ENCODE measurements at places on chromosomes 13 and 19.

DNA sequence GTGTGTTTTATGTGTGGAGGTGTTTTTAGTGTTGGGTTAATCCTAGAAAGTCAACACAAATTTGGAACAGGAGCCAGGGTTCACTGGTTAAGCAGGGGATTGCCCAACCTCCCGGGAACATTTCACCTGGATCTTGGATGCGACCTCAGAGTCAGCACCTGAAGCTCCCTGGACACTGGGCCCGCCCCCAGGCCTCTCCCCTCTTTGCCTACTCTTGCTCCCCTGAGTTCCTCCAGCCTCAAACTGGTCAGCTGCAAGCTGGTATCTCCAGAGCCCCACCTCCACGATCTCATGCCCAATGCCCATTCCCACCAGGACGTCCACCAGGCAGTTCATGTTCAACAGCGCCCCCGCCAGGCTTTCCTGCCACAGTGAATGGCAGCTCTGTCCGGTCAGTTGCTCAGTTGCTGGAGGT lies 9.7 kb downstream of the HSD17B14 start:
- no peak for DNase-seq

DNA sequence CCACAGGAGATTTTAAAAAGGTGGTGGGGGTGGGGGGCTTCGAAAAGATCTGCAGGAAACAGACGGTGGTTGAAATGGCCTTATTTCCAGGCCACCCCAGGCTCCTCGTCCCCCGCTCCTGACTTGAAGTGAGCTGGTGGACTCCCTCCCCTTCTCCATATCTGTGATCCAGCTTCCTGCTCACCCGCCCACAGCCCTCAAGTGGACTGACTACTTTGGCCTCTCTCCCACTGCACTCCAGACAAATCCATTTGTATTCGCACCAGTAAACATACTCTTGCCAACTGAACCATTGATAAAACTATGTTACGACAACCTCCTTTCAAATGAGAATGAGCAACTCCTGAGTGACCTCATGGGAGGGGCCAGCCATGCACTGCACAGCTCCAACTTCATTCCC lies 259.5 kb downstream of the COL4A1 start:
- peak; percentile 27 for DNase-seq

GRCh38 chr13:27911521-27911920 lies 8.3 kb upstream of the PDX1 start:
- no peak for DNase-seq

DNA sequence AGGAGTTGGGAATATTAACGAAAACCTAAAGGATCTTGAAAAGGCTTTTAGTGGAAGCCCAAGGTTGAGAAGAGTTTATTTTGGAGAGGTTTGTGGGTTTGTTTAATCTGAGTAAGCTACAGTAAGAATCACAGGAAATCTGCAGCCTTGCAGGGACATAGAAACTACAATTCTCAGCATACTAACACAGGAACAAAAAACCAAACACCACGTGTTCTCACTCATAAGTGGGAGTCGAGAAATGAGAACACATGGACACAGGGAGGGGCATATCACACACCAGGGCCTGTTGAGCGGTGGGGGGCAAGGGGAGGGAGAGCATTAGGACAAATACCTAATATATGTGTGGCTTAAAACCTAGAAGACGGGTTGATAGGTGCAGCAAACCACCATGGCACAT lies 8.7 kb upstream of the SIAH3 start:
- no peak for DNase-seq

DNA sequence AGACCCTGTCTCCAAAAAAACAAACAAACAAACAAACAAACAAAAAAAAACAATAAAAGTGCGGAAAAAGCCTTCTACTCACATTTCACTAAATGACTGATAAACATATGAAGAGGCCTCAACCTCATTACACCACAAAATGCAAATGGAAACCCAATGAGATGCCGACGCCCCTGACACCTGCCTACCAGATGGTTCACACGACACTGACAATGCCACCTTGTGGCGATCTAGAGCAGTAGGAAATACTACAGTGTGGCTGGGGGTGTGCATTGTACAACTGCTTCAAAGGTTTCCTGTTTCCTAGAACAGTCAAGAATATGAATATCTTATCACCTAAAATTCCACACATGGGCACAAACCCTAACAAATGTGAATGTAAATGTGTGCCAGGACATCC lies 14.0 kb downstream of the SCGB2B2 start:
- no peak for DNase-seq
